ENCODE measurements at places on chromosomes 7 and 10.

GRCh38 chr7:55439627-55440026 is 74.5 kb downstream of the LANCL2 start:
- no peak for DNase-seq

GRCh38 chr10:15096661-15097010 is 519 bp upstream of the RPP38 start:
- no peak for DNase-seq

DNA sequence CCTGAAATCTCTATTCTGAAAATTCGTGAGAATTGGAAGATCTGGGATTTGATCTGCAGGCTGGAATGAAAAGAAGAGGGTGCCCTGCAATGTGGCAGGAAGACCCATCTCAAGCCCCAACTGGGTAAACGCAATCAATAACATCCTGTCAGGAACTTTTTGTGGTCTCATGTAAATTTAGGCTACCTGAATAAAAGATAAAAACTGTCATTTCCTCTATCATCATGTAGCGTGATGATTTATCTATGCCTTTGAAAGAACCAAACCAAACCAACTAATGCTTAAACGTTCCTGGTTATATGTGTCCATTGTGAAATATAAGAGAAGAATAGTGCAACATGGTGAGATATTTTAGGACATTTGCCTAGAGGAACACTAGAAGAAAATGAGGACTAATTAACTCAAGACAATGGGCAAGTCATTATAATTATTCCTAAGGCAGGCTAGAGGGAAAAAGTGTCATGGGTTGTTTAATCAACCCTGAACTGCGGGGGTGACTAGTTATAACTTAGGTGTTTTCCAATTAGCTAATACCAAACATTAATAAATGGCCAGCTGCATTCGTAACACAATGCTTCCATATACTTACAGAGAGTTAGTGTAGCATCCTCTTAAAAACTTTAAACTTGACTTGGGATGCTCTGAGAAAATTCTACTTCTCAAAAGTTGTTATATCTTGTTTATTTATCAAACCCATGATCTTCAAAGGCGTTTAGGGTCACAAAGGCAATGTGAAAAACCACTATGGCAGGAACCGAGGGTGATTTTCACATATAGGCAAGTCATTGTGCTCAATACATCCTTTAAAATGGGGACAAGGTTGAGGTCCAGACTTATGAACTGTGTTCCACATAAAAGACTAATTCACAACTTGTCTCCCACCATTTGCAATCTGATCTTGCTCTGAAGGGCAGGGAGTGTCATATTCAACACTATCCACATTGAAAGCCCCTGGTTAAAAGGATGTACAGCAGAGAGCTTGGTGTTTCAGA is 48.6 kb upstream of the ADO start:
- no peak for DNase-seq

DNA sequence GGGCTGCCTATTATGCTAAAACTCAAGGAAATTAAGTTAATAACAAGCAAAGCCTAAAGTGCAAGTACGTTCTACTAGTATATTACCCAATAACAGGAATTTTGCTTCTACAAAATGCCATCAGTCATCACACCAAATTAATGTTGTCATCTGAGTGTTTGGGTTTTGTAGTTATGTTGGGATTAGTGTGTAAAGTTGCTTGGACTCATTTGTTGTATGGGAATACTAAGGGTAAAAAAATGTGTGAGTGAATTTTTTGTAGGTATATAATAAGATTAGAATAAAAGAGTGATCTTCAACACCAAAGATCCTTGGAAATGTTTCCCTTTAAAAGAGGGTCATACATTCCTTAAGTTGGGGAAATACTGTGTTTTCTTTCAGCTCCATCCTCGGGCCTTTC is 38.6 kb downstream of the NRP1 start:
- no peak for DNase-seq

DNA sequence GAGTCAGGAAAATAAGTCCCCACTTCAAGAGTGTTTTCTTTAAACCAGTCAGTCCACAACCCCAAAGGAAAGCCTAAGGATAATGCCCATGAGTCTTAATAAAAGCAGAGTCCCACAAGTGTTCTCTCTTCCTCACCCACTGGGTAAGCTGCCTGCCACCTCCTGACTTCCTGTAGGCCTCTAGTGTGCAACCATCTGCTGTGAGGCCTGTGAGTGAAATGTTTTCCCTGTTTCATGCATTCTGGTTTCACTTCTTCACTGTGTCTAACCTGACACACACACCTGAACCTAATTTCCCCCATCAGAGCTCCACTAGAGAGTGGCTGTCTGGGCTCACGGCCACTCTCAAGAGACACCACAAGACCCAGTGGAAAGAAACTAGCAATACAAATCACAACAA is 38.9 kb upstream of the GDF10 start:
- no peak for DNase-seq

All from stimulated activated CD4-positive, alpha-beta T cell treated with anti-CD3 and anti-CD28 coated beads, TNF-alpha, amount 100 ng/mL, for 48 hours (primary cell).